ENCODE measurements at places on chromosomes 6 and 20.

- DNase-seq, result no peak
These were observed 1.1 kb upstream of the TGM2 start for GRCh38 chr20:38165966-38166702.

DNA sequence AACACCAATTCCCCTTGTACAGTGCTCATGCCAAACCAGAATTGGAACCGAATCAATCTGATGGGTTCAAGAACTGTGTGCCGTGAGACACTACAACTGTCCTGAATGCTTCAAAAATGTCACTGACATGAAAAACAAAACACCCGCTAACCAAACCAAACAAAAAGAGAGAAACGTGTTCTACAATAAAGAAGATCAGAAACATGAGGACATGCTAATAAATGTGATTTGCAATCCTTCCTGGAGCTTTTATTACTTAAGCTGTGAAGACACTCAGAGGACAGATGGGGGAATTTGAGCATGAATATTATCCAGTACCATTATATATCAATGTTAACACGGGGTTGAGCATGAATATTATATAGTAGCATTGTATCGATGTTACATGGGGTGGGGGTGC, 72.2 kb upstream of the NFATC2 start:
- DNase-seq, result no peak

- DNase-seq, result no peak
These were observed 40.0 kb downstream of the IRF4 start for GRCh38 chr6:431504-431903.

DNA sequence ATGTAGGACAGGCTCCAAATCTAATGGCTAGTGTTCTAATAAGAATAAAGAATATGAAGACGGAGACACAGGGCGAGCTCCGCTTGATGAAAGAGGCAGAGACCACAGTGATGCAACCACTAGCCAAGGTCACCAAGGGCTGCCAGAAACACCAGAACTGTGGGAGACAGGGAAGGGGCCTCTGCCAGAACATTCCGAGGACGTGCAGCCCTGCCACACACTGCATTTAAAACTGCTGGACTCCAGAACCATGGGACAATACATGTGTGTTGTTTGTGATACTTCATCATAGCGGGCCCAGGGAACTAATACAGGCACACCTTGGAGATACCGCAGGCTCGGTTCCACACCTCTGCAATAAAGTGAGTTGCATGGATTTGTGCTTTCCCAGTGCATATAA, 2.9 kb upstream of the THBS2 start:
- no peak for DNase-seq

DNA sequence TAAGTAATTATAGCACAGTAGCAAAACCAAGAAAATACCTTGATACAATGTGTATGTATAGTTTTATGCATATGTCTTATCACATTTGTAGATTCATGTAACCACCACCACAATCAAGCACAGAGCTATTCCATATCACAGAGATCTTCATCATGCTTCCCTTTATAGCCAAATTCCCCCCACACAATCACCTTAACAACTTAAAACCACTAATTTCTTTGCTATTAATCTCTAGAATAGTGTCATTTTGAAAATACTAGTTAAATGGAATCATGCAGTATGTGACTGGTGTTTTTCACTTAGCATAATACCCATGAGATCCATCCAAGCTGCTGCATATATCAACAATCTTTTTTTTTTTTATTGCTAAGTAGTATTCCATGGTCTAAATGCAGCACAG, 8.2 kb downstream of the HLA-DRA start:
- DNase-seq, result no peak
